ENCODE measurements at places on chromosomes 16 and 17. TPM values are rescaled to one million over a fixed set of nuclear protein-coding genes. Genes with fewer than 3 reads are reported as not detected.

GRCh38 chr16:63067141-63067540 lies 1030.9 kb upstream of the CDH8 start:
- no peak for DNase-seq

DNA sequence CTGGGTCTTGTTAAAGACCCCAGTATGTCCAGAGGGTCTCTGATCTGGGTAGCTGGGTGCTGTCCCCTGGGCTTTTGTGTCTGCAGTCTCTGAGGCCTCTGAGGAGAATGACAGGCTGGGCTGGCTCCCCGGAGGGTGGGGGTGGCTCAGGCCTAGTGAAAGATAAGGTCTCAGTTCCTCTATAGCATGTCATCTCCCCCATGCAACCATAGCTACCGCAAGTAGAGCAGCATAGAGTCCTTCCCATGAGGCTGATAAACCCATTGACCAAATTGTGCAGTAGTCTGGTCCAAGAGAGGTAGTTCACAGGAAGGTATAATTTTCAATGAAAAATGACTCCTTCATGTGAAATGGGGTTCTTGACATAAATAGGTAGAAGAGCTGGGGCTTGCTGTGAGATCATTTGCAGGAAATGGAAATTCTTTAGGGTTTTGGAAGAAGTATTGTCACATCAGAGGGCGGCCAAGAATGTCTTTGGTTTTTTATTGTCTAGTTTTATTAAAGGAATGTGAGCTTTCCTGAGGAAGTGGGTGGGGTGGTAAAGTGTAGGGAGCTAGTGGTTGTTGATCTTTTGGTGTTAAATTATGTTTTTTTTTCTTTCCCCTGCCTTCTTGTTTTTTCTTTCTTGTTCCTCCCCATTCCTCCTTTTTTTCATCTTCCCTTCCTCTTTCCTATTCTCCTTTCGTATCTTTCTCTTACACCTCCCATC lies 21.0 kb downstream of the SLC7A6OS start:
- DNase-seq, result no peak

DNA sequence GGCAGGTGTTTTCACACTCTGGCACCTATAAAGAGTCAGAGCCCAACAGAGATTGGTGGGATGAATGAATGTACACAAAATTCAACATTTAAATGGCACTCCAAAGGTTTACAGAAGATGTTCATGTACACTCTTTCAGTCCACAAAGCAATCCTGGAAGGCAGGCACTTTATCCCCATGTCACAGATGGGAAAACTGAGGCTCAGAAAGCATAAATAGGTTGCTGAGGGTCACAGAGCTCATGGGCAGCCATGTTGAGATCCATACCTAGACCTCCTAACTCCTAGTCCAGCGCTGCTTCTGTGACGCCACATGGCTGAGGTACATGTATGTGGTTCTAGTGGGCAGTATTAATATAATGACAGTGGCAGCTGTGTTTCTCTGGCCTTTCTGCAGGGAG lies 157.7 kb upstream of the LHX1 start:
- DNase-seq, result no peak

DNA sequence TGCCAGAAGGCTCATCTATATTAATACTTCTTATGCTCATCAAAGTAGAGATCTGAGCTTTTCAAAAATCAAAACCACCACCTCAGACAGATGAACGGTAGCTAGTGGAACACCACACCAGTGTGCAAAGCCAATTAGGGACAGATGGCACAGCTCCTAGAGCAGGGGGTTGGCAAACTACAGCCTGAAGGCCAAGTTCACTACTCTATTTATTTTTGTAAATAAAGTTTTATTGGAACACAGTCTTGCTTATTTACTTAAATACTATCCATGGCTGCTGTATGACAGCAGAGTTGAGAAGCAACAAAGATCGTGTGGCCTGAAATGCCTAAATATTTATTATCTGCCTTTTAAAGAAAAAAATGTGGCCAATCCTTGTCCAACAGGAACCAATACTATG lies 56.8 kb downstream of the AMFR start:
- DNase-seq, result no peak

GRCh38 chr17:15378243-15378642 lies 36.8 kb upstream of the TEKT3 start:
- no peak for DNase-seq

DNA sequence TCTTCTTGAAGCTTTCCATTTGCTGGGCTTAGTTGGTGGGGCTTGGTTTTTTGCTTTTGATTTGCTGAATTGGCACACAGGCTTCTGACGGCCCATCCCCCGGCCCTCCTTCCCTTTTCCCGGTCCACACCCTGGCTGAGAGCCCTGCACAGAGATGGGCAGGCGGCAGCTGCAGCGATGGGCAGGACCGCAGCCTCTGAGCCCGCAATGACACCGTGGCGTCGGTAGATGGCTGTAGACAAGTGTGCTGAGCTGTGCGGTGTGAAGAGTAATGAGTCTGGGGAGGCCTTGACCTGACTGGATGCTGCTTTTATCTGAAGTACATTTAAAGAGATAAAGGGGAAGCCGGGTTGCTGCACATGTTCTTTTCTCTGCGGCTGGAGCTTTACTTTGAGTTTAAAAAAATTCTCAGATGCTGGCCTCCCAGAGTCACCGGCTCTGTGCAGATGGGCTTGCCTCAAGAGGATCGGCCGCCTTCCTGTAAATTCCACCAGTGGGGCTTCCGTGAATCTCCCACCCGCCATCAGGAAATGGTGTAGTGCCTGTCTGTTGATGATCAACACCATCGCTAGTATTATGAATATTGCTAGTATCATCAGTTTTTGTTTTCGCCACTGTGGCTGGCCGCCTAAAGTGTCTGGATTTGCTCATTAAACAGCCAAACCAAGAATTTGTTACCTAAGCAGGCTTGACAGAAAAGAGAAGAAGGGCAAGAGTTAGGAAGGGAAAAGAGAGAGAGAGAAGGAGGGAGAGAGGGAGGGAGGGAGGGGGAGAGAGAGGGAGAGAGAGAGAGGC lies 245.6 kb upstream of the RBFOX1 start:
- DNase-seq, result peak; percentile 38

DNA sequence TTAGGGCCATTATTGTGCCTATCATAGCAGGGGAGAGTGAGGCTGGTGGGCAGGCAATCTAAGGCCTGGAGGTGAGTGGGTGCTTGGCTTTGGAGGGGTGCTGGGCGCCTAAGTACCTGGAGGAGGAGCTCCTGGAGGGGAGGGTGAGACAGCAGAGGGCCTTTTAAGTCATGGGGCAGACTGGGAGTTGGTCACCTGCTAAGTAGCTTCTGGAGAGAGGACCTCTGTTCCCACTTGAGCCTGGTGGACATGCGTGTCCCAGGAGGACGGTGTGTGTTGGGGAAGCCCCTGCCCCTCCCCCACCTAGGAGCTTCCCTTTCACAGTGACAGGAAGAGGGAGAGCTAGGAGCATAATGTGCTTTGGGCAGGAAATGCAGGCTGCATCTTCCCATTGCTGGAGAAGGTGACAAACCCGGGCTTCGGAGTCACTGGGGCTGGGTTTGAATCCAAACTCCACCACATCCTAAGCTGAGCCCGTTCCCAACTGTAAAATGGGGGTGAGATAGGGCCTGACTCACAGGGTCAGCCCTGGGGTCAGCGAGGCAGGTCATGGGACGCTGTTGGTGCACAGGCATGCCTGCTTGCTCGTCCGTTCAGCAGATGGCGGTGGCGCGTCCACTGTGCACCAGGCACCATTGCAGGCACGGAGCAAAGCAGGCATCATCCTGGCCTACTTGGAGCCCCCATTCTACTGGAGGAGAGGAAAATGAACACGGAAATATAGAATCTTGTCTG lies 37.9 kb downstream of the CMIP start:
- no peak for DNase-seq

DNA sequence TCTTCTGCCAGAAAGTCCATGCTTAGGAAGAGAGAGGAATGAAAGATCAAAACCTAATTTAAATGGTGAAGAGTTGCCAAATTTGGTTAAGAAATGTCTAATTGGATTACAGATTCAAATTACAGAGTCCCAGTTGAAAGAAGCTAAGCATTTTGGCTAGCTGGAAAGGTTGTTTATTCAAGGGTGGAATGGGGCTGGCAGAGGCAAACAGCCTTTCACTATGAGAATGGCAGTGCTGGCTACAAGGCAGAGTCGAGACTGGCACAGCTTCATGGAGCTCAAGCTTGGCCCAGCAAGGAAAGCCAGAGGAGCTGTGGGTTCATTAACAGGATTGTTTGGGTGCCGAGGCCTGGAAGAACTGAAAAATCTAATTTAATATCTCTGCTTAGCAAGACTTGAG lies 13.6 kb downstream of the MAP3K3 start:
- no peak for DNase-seq

GRCh38 chr17:78716292-78716691 lies 65.8 kb downstream of the CYTH1 start:
- peak; percentile 43 for DNase-seq

DNA sequence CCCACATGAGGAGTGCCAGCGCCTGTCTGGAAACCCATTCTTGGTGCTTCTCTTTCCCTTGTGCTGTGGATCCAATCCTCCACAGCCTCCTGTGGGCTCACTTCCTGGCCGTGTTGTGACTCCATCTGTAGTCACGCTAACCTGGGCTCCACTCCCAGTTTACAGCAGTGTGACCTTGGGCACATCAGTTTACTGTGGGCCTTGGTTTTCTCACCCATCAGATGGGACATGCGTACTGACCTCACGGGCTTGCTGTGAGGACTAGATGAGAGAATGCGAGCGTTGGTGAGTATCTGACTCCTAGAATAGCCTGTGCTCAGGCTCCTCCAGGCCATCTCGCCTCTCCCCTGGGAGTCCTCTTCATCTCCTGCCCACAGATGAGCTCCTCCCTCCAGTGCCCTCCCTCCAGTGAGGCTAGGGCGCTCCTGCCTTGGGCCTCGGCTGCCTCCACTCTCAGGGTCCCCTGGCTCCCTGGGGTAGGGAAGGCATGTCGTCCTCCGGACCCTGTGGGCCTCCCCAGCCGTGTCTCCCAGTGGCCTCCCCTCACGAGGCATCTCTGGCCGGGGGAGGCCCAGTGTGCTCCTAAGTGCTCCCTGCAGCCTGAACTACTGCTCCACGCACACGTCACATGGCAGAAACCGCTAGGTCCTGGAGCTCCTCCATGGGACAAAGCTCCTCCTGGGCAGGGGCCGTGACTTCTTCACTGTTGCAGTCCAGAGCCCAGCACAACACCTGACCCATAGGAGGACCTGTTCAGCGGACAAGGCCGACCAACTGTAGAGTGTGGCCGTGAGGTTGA lies 5.2 kb upstream of the FOXJ1 start:
- no peak for DNase-seq

DNA sequence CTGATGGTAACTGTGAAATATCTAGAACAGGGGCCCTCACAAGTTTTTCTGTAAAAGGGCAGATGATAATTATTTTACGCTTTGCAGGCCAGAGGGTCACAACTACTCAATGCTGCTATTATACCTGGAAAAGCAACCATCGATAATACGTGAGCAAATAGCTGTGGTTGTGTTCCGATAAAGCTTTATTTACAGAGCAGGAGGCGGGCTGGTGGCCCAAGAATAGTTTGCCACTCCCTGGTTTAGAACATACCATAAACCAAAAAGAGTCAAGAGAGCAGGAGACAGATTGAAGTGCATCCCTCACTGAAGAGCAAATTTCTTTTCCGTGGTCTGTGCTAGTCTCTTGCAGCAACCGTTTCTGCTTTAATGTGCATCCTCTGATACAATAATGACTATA lies 77.9 kb upstream of the DYNLRB2 start:
- DNase-seq, result no peak

- peak; percentile 78 for DNase-seq
These were observed 4.5 kb upstream of the NAT9 start for GRCh38 chr17:74780443-74781238.

The CCL4L2 gene
- not detected for total RNA-seq

The CARD14 gene
- 23.2 TPM for total RNA-seq

The PIK3R6 gene
- not detected for total RNA-seq

The CDK5R1 gene
- 20.0 TPM for total RNA-seq

The ESRP2 gene
- 0.11 TPM for total RNA-seq

The CCDC200 gene
- total RNA-seq, result not detected

The THRA gene
- 15.9 TPM for total RNA-seq
